ENCODE measurements at places on chromosomes 13 and 19. TPM values are rescaled to one million over a fixed set of nuclear protein-coding genes. Genes with fewer than 3 reads are reported as not detected.

Gene ZNF599
- 8.2 TPM for total RNA-seq

Gene GPR42
- not detected for total RNA-seq

Gene FXYD5
- 33.6 TPM for total RNA-seq

Gene SLC25A41
- 0.21 TPM for total RNA-seq

Gene CEACAM8
- not detected for total RNA-seq

DNA sequence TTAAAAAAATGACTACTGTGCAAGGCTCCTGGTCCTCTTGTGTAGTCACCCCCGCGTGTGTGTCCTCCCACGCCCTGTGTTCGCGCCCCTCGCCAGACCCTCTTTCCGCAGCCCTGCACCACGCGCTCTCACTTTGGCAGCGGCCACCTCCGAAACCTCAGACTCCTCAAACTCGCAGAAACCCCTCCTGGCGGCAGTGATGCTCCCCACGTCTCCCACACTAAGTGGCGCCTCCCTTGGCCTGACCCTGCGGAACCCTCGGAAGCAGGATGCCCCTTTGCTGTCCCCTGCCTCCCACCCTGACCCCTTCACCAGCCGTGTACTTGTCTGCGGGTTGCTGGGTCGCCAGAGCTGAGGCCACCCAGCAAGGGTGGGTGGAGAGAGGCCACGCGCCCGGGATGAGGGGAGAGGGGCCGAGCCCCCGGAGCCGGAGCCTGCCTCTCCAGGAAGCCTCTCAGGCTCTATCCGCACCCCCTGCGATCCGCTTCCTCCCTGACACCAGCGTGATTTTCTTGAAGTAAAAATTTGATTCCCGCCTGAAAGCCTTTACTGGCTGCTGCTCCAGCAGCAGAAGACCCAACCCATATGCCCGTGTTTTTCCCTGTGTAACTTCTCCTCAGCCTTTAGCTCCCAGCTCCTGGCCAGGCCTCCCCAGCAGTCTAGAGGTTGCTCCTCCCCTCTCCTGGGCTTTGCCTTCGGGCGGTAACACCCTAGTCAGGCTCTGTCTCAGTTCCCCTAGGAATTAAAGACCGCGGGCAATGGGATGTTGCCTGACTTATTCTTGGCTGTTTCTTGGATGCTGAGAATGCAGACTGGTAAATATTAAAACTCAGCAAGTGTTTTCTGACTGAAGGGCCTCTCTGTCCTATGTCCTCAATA, 55.2 kb downstream of the MIPEP start:
- no peak for DNase-seq
- H3K4me1 ChIP-seq, result no peaks in the 10 kb centered on the region
- no peaks in the 10 kb centered on the region for H3K36me3 ChIP-seq
- no peaks in the 10 kb centered on the region for H3K27me3 ChIP-seq
- H3K4me3 ChIP-seq, result no peak overlapping the region

DNA sequence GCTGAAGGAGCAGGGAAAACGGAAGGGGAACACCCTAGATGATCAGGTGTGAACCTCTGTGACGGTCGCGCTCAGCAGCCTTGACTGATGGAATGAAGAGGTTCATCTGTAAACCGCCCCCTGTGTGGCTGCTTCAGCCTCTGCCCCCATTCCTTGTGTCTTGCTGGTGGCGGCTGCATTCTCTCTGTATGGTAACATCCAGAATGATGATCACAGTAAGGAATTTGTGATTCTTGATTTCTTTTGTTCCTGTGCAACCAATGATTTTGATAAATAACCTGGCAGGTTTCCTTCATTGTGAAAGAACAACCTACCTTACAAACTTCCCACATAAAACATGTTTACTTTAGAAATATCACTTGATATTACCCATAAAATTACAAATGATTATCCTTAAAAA, 118.7 kb upstream of the MCF2L start:
- DNase-seq, result no peak
- no peak overlapping the region for H3K4me3 ChIP-seq
- no peak overlapping the region for H3K27ac ChIP-seq
- no peaks in the 10 kb centered on the region for H3K27me3 ChIP-seq

- no peak overlapping the region for H3K4me3 ChIP-seq
- no peaks in the 10 kb centered on the region for H3K27me3 ChIP-seq
- peak overlapping the region; percentile 39 for H3K27ac ChIP-seq
These were observed 60.2 kb downstream of the ZIC5 start for GRCh38 chr13:99911069-99911964.

- H3K4me3 ChIP-seq, result peak overlapping the region; percentile 55
- no peaks in the 10 kb centered on the region for H3K36me3 ChIP-seq
- H3K27ac ChIP-seq, result no peak overlapping the region
- DNase-seq, result no peak
- peaks cover 6% of the 10 kb centered on the region for H3K4me1 ChIP-seq
- H3K27me3 ChIP-seq, result no peaks in the 10 kb centered on the region
These were observed 567 bp downstream of the EFNB2 start for GRCh38 chr13:106534639-106535551.

DNA sequence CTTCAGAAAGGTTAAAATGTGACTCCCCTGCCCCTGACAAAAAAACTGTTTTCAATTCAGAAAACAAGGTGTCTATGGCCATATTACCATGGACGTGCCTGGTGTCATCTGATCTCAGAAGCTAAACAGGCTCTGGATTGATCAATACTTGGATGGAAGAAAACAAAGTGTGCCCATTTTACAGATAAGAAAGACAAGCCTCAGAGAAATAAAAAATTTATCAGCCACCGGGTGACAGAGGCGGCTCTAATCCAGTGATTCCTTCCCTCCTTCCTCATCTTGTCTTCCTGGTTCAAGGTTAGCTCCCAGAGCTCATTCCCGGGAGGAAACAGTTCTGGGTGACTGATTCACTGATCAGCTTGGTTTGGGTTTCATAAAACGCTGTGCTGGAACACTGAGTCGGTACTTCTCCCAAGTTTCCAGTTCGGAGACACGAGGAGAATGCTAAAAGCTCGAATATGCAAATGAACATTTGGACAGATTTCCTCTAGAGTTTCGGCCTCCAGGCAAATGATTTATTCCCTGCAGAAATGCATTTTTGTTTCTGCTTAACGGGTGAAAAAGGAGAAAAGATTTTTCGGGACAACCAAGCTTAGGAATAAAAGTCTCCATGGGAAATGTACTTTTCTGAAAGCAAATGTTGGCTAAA, 211.2 kb downstream of the UQCRFS1 start:
- H3K4me3 ChIP-seq, result no peak overlapping the region
- H3K27ac ChIP-seq, result no peak overlapping the region
- no peaks in the 10 kb centered on the region for H3K36me3 ChIP-seq

GRCh38 chr19:31054430-31054829, 294.8 kb downstream of the TSHZ3 start:
- no peaks in the 10 kb centered on the region for H3K27me3 ChIP-seq
- no peak overlapping the region for H3K27ac ChIP-seq
- H3K4me3 ChIP-seq, result no peak overlapping the region
- no peaks in the 10 kb centered on the region for H3K36me3 ChIP-seq
- DNase-seq, result peak; percentile 17
- no peaks in the 10 kb centered on the region for H3K4me1 ChIP-seq

DNA sequence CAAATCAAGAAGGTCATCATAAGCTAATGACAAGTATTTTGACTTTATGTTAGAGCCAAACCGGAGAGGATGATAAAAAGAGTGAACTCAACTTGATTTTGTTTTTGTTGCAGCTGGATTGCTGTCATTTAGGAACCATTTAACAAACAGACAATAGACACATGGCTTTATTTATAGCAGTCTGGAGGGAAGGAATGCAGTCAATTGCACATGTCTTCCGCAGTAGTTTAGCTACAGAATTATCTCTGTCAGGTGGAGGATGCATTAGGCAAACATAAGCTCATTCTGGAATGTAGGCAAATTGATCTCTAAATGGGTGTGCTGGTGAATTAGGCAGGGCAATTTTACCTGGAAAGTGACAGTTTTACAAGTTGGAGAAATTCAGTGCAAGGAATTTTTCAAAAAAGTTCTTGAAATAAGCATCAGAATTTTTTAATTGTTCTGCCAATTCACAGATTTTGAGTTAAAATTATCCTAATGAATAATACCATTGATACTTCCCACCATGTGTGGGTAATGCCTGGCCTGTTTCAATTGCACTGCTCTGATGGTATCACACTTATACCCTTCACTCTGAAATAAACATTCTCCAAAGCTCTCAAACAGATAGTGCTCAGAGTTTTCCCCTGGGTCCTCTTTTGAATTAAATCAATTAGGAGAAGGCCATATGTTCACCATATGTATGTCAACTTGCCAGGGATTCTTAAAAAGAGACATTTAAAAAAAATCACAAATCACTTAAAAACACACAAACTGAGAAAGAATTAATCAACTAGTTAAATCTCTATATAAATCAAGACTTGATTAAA, 318.3 kb downstream of the NDFIP2 start:
- H3K4me1 ChIP-seq, result peaks cover 2% of the 10 kb centered on the region
- DNase-seq, result no peak
- H3K27ac ChIP-seq, result no peak overlapping the region
- H3K4me3 ChIP-seq, result no peak overlapping the region
- H3K36me3 ChIP-seq, result no peaks in the 10 kb centered on the region

DNA sequence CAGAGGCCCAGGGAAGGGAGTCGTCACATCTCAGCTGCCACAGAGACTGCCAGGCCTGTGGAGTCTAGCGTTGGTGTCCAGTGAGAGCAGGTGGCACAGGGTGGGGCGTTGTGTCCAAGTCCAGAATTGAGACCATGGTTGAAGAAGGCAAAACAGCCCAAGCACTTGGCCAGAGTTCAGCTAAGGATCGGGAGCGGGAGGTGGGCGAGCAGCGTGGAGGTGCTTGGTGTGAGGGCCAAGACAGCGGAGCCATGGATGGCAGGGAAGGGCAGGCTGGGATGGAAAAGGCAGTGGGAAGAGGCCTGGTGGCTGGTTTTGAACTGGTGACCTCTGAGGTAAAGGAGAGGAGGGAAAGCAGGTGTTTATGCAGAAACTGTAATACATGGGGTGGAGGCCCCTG, 8.0 kb downstream of the IGFLR1 start:
- no peaks in the 10 kb centered on the region for H3K27me3 ChIP-seq
- peaks cover 11% of the 10 kb centered on the region for H3K36me3 ChIP-seq

- no peaks in the 10 kb centered on the region for H3K36me3 ChIP-seq
- H3K27ac ChIP-seq, result no peak overlapping the region
- H3K27me3 ChIP-seq, result no peaks in the 10 kb centered on the region
- H3K4me1 ChIP-seq, result no peaks in the 10 kb centered on the region
These were observed 85.2 kb upstream of the RNF113B start for GRCh38 chr13:98262292-98262691.

DNA sequence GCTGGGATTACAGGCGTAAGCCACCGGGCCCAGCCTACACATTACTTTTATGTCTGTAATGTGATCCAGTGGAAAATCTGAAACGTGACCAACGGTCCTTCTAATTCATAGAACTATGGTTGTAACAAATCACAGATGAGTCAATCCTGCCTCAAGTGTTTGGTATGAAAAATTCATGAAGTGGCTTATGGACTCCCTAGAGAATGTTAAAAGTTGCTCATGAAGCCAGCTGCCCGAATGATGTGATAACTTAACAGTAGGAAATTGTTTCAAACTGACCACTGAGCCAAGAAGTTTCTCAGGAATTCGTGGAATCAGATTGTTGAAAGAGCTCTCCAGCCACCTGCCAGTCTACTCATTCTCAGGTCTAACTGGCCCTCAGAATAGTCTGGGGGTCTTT, 59.4 kb upstream of the FARP1 start:
- H3K36me3 ChIP-seq, result no peaks in the 10 kb centered on the region
- no peaks in the 10 kb centered on the region for H3K27me3 ChIP-seq
- H3K27ac ChIP-seq, result no peak overlapping the region
- no peaks in the 10 kb centered on the region for H3K4me1 ChIP-seq

DNA sequence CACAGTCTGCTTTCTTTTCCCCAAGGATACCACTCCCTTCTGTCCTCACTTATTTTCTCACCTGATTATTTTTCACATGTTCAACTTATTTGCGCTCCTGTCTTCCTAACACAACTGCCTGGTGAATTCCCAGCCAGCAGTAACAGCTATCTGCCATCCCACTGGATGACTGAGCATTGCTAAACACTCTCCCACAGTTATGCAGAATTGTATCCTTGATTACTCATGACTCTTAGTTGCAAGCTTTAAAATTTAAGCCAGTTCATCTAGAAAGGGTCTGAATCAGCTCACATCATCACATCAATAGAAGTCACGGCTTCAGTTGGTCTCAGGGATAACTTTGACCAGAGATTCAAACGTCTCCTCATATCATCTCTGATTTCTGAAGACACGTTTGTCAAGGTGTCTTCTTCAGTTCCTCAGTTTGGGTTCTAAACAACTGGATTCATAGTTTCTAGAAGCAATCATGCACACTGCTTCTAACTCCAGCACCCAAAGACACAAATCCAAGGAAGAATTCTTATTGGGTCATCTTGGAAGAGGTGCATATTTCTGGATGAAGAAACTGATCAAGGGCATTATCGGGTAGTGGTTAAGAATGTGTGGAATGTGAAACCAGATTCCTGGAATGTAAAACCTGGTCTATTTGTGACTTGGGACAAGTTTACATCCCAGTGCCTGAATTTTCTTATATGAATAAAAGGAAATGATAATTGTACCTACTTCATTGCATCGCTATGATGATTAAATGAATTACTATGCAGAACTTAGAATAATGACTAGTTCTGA, 13.9 kb upstream of the DACH1 start:
- H3K27me3 ChIP-seq, result no peaks in the 10 kb centered on the region
- no peaks in the 10 kb centered on the region for H3K36me3 ChIP-seq
- no peak overlapping the region for H3K4me3 ChIP-seq
- no peaks in the 10 kb centered on the region for H3K4me1 ChIP-seq

DNA sequence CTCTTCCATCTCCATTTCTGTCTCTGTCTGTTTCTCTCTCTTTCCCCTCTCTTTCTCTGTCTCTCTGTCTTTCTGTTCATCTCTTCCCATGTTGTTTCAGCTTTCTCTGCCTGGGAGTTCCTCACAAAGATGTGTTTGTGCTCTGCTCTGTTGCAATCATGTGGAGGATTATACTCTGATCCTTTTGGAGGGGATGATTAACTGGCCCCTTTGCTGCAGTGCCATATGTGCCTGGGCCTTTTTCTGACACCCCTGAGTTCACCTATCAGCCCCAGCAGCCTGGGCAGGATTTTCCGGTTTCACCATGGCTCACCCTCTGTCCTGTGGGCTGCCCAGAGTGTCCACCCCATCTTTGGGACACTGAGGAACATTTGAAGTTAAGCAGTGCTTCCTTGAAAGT, 9.0 kb upstream of the TEX26 start:
- no peaks in the 10 kb centered on the region for H3K4me1 ChIP-seq
- H3K27ac ChIP-seq, result no peak overlapping the region
- H3K27me3 ChIP-seq, result no peaks in the 10 kb centered on the region
- H3K4me3 ChIP-seq, result no peak overlapping the region
- no peak for DNase-seq

DNA sequence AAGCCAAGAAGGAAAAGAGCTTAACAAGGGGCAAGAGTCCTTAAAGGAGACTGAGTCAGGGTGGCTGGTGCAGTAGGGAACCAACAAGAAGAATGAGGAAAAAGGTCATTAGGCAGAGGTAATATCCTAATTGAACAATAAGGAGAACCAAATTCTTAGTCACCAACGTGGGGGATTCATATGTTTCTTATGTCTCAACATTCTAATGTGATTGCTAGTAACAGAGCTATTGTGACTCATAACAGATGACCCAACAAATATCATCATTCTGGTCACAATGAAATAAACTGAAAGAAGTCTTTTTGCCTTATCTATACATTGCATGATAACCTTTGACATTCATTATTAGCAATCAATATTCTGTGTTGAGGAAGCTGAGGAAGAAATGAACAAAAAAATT, 101.6 kb downstream of the RAP2A start:
- no peak overlapping the region for H3K27ac ChIP-seq
- H3K27me3 ChIP-seq, result no peaks in the 10 kb centered on the region
- no peak overlapping the region for H3K4me3 ChIP-seq
- H3K36me3 ChIP-seq, result no peaks in the 10 kb centered on the region
